ENCODE measurements at places on chromosomes 3 and 15.

GRCh38 chr15:27723821-27724220, 375.3 kb downstream of the OCA2 start:
- no peak for DNase-seq

DNA sequence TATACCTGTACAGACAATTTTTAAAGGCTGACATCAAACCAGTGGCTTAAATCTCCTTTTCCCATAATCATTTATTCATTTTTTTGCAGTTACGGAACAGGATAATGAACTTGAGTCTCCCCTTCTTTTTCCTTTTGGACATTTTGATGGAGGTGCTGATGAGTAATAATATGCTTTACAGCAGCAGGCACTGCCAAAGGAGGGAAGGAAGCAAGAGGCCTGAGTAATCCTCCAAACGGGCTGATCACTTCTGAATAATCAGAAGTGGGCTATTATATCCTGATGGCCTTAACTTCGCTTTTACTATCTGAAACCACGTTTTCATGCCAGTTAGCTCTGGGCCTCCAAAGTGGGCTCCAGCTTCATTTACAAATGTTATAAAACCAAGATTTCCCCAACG, 527.2 kb downstream of the FOXP1 start:
- no peak for DNase-seq

GRCh38 chr3:23831517-23832394, 26.0 kb downstream of the UBE2E1 start:
- DNase-seq: no peak

GRCh38 chr3:22392859-22393258, 641.8 kb upstream of the ZNF385D start:
- no peak for DNase-seq

GRCh38 chr3:172364374-172365027, 83.8 kb downstream of the GHSR start:
- no peak for DNase-seq

DNA sequence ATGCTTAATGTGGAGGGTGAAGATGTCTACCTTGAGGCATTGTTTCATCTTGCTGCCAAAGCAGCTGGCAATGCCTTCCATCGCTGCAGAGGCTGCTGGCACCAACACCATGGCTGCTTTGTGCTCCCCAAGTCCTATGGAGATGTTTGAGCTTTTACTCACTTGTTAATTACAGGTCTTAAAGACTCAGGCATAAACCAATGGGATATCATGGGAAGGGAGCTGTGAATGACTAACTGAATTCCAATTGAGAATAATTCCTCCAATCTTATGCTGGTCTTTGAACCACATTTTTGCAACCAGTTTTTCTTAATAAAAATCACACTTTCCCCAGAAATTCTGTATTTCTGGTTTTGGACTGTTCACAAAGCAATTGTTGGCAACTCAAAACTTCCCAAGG, 762.0 kb downstream of the GBE1 start:
- no peak for DNase-seq

GRCh38 chr15:82710208-82710555, 507 bp upstream of the AP3B2 start:
- no peak for DNase-seq

DNA sequence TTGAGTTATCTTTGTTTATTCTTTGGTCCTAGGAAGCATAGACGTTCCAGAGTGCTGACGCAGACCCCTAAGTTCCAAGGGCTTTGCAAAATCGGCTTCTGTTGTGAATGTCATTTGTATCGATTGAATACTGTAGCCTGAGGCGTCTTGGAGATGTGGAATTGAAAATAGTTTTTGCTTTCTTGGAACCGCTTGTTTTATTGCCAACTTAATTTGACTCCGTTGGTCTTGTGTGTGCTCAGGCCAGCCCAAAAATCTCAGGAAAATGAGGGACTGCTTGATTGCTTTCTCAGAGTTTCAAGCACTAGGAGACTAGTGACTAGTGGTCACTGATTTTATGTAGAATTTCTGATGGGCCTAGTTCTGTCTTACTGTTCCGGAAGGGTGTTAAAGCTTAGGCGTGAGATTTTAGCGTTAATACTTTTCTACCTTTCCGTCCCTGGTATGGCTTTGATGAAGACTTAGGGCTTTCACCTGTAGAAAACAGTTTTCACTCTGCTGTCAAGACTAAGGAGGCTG, 263 bp upstream of the UTS2B start:
- no peak for DNase-seq

- DNase-seq: no peak
Observed at GRCh38 chr15:36156879-36157427, 422.5 kb upstream of the CDIN1 start.

All from activated effector memory CD4-positive, alpha-beta T cell treated with anti-CD3 and anti-CD28 coated beads, Interleukin-2, amount 50 U/mL, for 16 hours (primary cell).